ENCODE measurements at places on chromosomes 5 and 9.

- no peak for DNase-seq
Observed at GRCh38 chr9:19994296-19994695, 205.5 kb upstream of the SLC24A2 start.

DNA sequence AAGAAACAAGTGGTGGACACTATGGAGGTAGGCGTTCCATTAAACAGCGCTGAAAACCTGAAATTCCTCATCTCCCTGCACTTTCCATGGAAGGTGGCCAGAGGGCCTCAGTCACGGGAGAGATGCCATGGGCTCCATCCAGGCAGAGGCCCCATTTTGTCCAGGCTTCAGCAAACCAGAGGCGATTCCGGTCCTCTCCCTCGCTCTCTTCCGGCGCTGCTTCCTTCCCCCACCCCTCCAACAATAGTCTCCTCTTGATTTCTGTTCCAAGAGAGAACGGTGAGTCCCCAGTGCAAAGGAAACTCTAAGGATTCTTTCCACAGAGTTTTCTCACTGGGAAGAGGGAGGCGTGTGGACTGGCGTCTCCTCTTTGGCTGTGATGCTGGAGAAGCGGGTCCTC, 7.5 kb downstream of the ZNF366 start:
- no peak for DNase-seq

DNA sequence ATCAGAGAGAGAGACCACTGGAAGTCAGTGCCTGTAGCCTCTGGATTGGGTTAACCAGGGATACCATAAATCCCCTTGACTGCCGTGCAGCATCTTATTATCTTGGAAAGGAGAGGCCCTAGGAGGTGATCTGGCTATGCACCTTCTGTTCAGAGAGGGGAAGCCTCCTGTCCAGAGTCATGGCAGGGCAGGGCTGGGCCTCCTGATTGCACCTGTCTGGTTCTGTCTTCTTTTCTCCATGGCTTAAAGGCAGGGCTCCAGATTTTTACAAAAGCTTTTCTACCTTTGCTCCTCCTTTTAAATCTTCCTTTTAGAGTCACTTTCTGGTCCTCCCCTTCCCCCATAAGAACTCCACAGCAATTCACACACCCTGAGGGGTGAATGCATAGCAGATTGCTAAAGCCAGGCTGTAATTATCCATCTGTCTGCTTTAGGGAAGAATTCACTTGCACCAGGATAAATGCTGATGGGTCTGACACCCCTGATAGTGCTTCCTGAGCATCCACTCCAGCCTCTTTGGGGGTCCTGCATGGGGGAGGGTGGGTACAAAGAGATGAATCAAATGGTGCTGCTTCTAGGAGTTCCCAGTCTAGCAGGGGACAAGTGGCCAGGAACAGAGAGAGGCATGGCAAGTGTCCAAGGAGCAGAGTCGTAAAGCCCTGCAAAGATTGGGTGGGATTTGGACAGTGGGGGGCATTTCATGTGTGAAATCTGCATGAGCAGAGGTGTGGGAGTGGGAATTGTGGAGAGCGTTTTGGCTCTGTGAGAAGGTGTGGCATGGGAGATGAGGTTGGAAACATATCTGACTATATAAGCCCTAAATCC, 141.3 kb upstream of the ALDH1B1 start:
- no peak for DNase-seq

GRCh38 chr9:90816690-90817089, 15.1 kb downstream of the SYK start:
- DNase-seq: no peak

DNA sequence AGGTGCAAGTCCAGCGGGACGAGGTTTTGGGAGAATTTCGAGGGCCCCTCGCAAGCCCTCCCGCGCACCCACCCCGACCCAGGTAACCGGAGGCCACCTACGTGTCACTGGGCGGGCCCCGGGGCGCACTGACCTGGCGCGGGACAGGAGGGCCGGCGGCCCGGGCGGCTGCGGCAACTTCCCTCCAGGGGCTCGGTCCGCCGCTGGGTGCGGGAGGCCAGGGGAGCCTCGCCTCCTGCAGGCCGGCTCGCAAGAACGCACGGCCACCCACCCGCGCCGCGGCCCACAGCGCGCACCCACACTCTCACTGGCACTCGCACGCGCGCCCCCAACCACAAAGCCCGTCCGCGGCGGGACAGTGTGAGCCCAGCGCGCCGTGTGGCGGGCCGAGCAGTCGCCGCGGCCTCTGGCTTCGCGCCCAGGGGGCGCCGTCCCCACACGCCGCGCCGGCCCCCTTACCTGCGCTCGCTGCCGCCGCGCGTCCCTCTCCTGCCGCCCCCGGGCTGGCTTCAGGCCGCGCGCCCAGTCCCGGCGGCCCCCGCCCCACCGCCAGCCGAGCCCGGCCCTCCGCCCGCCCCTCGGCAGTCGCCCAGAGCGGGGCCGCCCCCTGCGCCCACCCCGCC, 451 bp downstream of the LPAR1 start:
- DNase-seq: no peak

DNA sequence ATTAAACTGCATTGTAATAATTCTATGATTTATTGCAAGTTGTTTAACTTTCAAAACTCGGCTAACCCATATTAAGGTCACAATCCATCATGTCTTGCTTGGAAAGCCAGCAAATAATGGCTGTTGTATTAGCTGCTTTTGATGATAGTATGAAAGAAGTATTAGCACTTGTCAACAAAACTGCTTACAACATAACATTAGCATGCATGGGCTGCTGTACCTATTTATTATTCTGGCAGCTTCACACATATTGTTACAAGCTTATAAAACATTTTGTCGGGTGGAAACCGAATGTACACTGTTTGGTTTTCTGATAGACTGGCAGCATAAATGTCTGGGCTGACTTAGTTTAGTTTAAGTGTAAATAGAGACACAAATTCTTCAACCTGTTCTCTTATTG, 378.3 kb downstream of the KIAA0825 start:
- DNase-seq: no peak

GRCh38 chr9:131186622-131187021, 61.2 kb downstream of the NUP214 start:
- DNase-seq: no peak

- DNase-seq: no peak
Observed at GRCh38 chr5:120055858-120056257, 408.2 kb upstream of the PRR16 start.

DNA sequence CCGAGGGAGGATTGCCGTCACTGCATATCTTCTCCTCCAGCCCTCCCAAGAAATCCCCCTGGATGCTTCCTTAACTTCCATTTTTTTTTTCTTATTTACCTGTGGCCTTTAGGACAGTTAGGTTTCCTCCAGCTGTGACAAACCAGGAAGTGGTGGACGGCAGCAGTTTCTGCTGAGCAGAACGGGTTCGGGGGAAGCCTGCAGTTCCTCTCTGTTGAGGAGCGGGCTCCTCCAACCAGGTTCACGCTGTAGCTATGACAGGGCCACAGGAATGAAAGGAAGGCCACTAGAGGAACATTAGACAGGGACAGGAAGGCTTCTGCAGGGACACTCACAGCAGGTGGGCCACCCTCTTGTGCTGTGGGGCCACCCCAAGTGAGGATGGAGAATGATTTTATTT, 76.7 kb upstream of the SYK start:
- no peak for DNase-seq

- no peak for DNase-seq
Observed at GRCh38 chr5:158463938-158464337, 605.0 kb upstream of the CLINT1 start.

- peak; percentile 70 for DNase-seq
Observed at GRCh38 chr5:31614151-31615020, 24.5 kb upstream of the PDZD2 start.

DNA sequence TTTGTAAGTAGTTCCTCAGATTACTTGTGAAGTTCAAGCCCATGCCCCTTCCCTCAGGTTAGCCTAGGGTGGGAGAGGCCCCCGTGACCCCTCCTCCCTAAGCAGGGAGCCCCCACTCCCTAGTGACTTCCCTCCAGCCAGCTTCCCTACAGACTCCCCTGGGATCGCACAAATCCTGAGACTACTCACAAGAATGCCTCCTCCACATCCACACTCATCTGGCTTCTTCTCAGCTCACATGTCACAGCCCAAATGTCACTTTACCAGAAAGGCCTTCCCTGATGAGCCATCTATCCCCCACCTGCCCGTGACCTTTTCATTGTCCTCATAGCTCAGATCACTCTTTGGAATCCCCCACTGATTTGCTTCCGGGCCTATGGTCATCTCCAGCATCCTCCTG, 96.7 kb upstream of the ARAP3 start:
- no peak for DNase-seq

GRCh38 chr9:126761274-126761673, 43.6 kb upstream of the ZBTB43 start:
- DNase-seq: no peak

GRCh38 chr9:108069991-108070390, 580.4 kb upstream of the KLF4 start:
- DNase-seq: no peak

DNA sequence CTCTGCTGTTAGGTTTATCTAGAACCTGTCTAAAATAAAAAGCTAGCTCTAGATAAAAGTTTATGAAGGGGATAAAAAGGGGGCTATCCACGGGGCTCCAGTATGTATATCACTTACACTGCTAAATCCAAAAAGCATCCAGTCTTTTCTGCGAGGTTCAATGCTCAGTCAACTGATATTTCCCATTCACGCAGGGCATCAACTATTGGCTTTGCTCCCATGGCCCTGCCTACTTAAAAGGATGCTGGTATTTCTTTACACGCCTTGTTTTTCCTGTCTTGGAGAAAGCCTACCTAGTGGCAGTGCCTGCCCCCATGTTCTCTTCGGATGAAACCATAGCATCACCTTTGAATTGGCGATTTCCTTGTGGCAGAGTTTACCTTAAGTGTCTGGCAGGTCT, 8.1 kb downstream of the SPRY4 start:
- no peak for DNase-seq

DNA sequence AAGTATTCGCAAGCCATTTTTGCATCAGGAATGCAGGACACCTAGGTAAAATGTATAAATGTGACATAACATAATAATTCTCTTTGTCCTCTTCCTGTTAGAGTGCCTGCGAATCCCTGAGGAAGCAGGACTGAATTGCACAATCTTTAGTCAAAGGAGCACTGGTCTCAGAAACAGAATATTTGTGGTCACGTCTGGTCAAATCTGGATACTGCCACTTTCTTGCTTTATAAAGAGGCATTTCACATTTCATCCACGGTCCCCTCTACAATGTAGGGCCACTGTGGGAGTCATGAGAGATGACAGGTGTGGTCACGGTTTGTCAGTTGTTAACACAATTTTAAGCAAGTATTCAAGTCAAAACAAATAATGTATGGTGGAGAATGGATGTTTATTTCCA, 564.0 kb downstream of the IRX1 start:
- no peak for DNase-seq

DNA sequence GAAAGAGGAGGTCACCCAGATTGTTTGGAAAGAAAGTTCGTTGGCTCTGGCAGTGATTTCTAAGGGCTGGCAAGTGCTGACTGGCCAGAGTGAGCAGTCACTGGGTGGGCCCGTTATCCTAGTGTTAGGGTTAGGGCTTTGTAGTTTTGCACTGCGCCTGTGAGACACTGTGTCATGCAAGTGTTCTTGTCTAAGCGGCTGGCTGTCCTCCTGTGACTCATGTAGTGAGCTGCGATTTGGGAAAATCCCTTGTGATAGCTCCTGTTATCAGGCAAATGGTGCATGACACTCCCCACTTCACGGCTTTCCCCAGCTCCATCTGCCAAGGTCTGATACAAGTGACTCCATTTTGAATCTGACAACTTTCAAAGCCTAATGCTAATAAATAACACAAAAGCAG, 526.0 kb upstream of the ADAMTS16 start:
- no peak for DNase-seq

- no peak for DNase-seq
Observed at GRCh38 chr5:97062046-97062445, 80.4 kb downstream of the LIX1 start.

DNA sequence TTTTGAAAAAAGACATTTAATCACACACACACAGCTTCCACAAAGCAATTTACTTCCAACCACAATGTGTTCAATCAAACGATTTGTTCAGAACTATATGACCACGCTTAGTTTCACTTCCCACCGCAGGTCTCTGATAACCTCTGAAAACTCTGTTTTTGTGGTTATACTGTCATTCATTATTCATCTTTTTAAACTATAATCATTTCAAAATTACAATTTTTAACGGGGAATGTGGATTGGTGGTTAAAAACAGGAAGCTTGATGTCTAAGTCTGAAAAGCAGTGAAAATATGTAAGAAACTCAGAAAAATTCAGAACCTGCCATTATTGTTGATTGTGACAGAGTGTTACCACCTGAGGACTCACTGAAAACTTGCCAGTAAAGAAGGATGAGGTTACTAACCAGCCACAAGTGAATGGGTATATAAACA, 12.7 kb upstream of the TMEM174 start:
- no peak for DNase-seq

GRCh38 chr9:136787690-136788400, 3.3 kb upstream of the TMEM141 start:
- DNase-seq: no peak

DNA sequence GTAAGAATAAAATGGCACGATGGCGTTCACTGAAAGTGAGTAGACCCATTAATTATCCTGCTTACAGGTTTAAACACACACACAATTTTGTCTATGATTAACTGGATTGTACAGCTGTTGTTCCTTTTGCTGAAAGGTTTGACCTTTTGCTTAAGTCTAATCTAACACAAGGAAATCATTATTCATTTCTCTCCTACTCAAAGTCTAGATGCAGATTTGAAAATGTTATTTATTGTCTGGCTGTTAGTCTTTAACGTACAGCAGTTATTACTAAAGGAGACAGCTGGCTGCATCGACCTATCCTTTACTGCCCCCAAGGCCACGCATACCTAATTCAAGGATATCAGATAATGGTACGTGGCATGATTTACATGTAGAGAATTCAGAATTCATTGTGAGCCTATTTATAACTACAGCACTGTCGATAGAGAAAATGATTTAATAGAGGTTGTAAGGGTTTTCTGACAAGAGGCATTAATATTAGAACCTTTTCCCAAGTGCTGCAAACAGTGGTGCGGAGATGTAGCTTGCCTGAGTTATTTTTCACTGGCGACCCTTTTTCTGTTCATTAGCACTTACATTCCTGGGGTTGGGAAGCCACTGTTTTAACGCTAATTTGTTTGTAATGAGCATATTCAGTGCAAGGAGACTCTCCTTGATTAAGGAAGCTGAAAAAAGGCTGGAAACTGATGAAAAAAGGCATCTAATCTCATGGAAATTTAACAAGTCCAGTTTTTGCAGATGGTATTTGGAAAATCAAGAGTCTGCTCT, 368.4 kb upstream of the GRAMD2B start:
- no peak for DNase-seq

GRCh38 chr9:34331196-34331595, 1.8 kb downstream of the NUDT2 start:
- no peak for DNase-seq

GRCh38 chr9:121284733-121285451, 16.9 kb downstream of the GSN start:
- no peak for DNase-seq
